ENCODE measurements at places on chromosomes 16 and 17. TPM values are rescaled to one million over a fixed set of nuclear protein-coding genes. Genes with fewer than 3 reads are reported as not detected.

DNA sequence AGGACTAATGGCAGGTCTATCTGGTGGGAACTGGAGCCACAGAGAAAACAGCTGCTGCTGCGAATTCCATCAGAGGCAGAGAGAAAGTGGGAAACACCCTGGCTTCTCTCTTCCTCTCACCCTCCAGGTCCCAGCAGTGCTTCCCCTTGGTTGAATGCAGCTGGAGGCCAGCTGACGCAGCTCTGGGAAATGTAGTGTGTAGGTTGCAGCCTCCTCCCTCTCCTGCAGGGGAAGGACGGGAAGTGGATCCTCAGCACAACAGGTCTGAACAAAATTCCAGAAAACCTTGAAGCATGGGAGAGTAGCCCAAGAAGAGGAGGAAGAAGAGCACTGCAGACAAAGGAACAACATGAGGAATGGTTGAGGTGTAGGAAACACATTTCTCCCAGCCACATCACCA is 67.8 kb upstream of the MMP2 start:
- DNase-seq = no peak
- no peak overlapping the region for H3K4me3 ChIP-seq

- peaks cover 96% of the 10 kb centered on the region for H3K27me3 ChIP-seq
- H3K4me1 ChIP-seq = no peaks in the 10 kb centered on the region
- no peaks in the 10 kb centered on the region for H3K36me3 ChIP-seq
- no peak for DNase-seq
Measured at GRCh38 chr16:86293906-86294305, 216.4 kb upstream of the FOXF1 start.

Gene TNRC6C
- total RNA-seq = 6.0 TPM

Gene ZNF652
- 18.2 TPM for total RNA-seq

DNA sequence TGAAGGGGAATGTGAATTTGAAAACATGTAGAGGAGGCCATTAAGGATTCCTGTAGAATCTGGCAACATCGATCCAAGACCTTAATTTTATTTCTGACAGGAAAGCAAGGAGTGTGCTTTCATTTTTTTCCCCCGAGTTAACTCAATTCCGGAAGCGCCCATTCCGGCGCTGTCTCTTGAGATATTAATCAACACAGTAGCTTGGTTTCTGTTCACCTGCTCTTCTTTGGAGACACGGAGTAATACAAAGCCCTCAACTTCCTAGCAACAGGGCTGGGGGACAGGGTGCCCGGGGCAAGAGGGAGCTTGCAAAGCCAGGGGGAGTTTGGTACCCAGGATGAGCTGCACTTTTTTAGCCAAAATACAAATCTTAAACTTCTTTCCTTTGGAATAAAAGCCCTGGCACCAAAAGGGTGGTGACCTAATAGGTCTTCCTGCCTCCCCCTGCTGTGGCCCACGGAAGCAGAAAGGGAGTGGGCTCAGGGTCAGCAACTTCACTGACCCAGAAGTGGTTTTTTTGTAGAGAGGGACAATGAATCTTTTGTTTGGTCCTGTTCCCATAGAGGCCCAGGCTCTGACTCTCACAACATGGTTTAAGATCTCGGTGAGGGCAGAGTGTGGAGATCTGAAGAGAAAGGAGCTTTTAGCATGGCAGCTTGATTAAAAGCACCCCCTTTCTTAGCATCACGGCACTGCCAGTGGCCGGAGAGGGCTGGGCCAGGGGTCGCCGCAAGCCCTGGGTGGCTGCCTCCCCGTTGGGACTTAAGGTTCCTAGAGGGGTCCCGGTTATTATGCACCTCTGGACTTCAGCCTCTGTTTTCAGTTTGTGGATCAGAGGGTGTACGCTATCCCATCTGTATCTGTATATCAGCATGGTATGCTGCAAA is 207.3 kb downstream of the CCDC182 start:
- H3K4me1 ChIP-seq = no peaks in the 10 kb centered on the region
- no peaks in the 10 kb centered on the region for H3K27me3 ChIP-seq
- no peak overlapping the region for H3K27ac ChIP-seq
- no peaks in the 10 kb centered on the region for H3K36me3 ChIP-seq
- H3K4me3 ChIP-seq = no peak overlapping the region

- 0 out of 2 replicates have a peak overlapping the region, but pooled peaks have one; percentile 6 for H3K4me3 ChIP-seq
- H3K27me3 ChIP-seq = peaks cover 2% of the 10 kb centered on the region
- peak; percentile 47 for DNase-seq
- no peaks in the 10 kb centered on the region for H3K36me3 ChIP-seq
- peaks cover 7% of the 10 kb centered on the region for H3K4me1 ChIP-seq
- no peak overlapping the region for H3K27ac ChIP-seq
Measured at GRCh38 chr17:68491381-68492231, 20.6 kb upstream of the PRKAR1A start.

DNA sequence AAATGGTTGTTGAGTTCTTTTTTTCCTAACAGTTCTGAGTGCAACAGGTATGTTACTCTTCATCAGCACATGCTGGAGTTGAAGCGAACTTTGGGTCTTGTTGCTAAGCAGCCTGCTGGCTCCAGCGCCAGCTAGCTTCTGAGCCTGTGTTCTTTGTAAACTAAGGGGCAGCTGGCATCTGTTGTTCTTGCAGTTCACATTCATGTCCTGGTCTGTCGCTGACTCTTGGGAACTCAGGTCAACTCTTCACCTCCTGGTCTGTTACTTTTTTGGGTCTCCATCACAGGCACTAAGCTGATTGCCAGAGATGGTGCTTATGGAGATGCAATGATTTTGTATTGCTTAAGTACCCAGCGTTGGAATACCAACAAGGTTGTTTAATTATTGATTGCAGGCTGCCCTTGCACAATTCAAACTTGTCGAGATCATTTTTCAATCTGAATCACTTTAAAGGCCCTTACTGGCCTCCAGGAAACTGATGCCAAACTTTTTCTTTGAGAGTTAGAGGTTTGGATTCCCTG is 40.9 kb downstream of the USP10 start:
- no peak overlapping the region for H3K4me3 ChIP-seq
- no peaks in the 10 kb centered on the region for H3K27me3 ChIP-seq
- peaks cover 46% of the 10 kb centered on the region for H3K4me1 ChIP-seq
- no peak for DNase-seq

DNA sequence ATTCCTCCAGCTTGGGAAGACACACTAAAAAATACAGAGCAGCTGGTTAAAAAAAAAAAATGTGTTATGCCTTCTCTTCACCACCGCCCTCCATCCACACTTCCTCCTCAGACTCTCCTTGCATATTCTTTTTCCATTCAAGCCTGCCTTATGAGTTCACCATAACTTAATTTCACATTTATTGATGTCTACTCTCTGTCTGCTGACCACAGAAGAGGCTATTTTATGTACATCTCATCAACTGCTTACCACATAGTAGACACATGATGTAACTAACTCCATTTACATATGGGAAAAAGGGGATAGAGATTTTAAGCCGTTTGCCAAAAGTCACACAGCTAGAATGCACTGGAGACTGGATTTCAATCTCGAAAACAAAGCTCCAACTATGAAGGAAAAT is 409.8 kb downstream of the CDH11 start:
- H3K36me3 ChIP-seq = no peaks in the 10 kb centered on the region
- H3K4me1 ChIP-seq = no peaks in the 10 kb centered on the region
- no peak for DNase-seq
- peaks cover 28% of the 10 kb centered on the region for H3K27me3 ChIP-seq
- H3K27ac ChIP-seq = no peak overlapping the region

Gene TMEM132E
- total RNA-seq = not detected

Gene MYH8
- total RNA-seq = not detected

Gene PIRT
- total RNA-seq = not detected

- no peaks in the 10 kb centered on the region for H3K27me3 ChIP-seq
- H3K27ac ChIP-seq = no peak overlapping the region
- no peaks in the 10 kb centered on the region for H3K36me3 ChIP-seq
Measured at GRCh38 chr16:65745-66144, 6.7 kb downstream of the RHBDF1 start.

Gene KRT9
- total RNA-seq = not detected

Gene ZG16
- not detected for total RNA-seq

Gene GP2
- total RNA-seq = not detected

Gene CASKIN1
- 1.7 TPM for total RNA-seq

- H3K27ac ChIP-seq = peak overlapping the region; percentile 19
- no peaks in the 10 kb centered on the region for H3K27me3 ChIP-seq
- H3K36me3 ChIP-seq = peaks cover 19% of the 10 kb centered on the region
Measured at GRCh38 chr16:81514041-81514559, 69.5 kb downstream of the CMIP start.

Gene NAA38
- total RNA-seq = 403 TPM

Gene CD300E
- total RNA-seq = not detected

Gene TPSG1
- total RNA-seq = not detected

GRCh38 chr17:38861399-38861843 is 7.9 kb upstream of the RPL23 start:
- no peak for DNase-seq
- H3K36me3 ChIP-seq = no peaks in the 10 kb centered on the region
- no peak overlapping the region for H3K27ac ChIP-seq
- H3K4me3 ChIP-seq = no peak overlapping the region

- H3K36me3 ChIP-seq = no peaks in the 10 kb centered on the region
- no peaks in the 10 kb centered on the region for H3K27me3 ChIP-seq
- H3K27ac ChIP-seq = peak overlapping the region; percentile 99
- H3K4me1 ChIP-seq = peaks cover 59% of the 10 kb centered on the region
- DNase-seq = peak; percentile 7
Measured at GRCh38 chr16:72991211-72991610, 56.7 kb downstream of the ZFHX3 start.

- H3K27ac ChIP-seq = no peak overlapping the region
- H3K4me1 ChIP-seq = no peaks in the 10 kb centered on the region
- no peaks in the 10 kb centered on the region for H3K27me3 ChIP-seq
Measured at GRCh38 chr16:63283721-63284120, 1247.5 kb upstream of the CDH8 start.

DNA sequence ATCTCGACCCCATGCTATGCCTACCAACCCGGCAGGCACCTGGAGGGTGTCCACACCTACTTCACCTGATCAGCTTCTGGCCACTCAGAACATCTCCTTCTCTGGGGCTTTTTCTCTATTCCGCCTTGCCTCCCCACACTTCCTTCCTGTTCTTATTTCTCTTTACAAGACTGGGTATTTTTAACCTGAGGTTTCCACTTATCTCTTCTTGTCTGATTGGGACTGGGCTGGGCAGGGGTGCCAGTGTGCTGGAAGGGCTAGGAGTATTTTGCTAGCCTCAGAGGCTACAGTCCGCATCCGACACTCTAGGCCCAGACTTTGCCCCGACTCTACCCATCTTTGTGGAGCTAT is 26.2 kb upstream of the ZNF652 start:
- DNase-seq = no peak
- no peaks in the 10 kb centered on the region for H3K36me3 ChIP-seq
- no peak overlapping the region for H3K27ac ChIP-seq
- H3K27me3 ChIP-seq = no peaks in the 10 kb centered on the region

DNA sequence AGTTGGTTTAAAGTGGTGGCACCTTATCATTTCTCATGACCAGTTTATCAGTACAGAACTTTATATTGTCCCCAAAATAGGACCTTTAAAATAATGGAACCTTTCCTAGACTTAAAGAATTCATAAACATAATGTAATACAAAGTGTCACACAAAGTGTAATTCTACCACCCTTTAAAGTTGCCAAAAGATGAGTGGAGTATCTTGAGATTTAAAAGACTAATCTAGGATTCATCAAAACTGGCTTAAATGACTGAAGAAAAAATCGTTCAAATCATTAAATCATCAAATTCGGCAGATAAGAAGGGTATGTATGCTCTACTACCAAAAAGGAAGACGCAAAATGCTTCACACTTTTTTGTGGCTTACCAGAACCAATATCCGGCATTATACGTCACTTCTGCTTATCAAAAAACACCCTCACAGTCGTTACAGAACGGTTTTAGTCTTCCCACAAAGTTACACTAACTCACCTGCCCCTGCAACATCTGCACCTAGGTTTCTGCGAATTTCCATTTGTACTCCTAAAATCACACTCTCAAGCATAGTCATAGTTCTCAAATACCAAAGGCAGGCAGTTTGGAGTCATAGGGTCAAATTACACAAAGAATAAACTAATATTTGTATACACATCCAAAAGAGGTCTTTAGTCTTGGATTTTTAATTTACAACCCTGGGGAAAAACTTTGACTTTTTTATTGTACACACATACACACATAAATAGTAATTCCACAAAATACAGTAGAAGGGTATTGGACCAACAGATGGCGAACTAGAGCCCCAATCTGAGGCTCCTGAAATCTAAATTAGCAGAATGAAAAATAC is 1.4 kb upstream of the KANSL1 start:
- no peaks in the 10 kb centered on the region for H3K27me3 ChIP-seq
- peaks cover 11% of the 10 kb centered on the region for H3K36me3 ChIP-seq
- H3K27ac ChIP-seq = peak overlapping the region; percentile 51

Gene KATNB1
- 50.9 TPM for total RNA-seq
